ENCODE measurements at places on chromosomes 5 and 9.
A peak's percentile ranks its signal among the peaks of the same experiment; 100 is the strongest.

- no peak for DNase-seq
Measured at GRCh38 chr5:10451137-10451824, 9.6 kb downstream of the ROPN1L start.

GRCh38 chr5:58491216-58491892 lies at the start of gene GAPT:
GAPT (plus strand) TSS chr5:58491435; CDS start chr5:58494537, 3,102 bp downstream.
- no peak for DNase-seq

- DNase-seq = no peak
Measured at GRCh38 chr5:121692158-121692557, 159.5 kb upstream of the FTMT start.

GRCh38 chr5:76082772-76083554 lies at the start of gene SV2C:
SV2C (plus strand) TSS chr5:76083383; CDS start chr5:76131751, 48,368 bp downstream.
- DNase-seq = peak; percentile 8

- DNase-seq = no peak
Measured at GRCh38 chr9:34522091-34522887, 501 bp downstream of the ENHO start.

- DNase-seq = no peak
Measured at GRCh38 chr9:89975630-89976029, 370.8 kb downstream of the GADD45G start.

DNA sequence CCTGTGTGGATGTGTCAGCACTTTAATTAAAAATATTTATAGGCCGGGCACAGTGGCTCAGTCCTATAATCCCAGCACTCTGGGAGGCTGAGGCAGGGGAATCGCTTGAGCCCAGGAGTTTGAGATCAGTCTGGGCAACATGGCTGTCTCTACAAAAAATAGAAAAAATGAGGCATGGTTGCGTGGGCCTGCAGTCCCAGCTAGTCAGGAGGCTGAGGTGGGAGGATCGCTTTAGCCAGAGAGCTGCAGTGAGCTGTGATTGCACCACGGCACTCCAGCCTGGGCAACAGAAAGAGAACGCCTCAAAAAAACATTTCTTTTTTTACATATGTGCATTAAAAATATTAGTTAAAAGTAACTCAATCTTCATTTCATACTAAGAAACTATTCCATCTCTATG lies 6.2 kb downstream of the TBC1D9B start:
- DNase-seq = no peak

GRCh38 chr9:16683326-16683725 lies 187.1 kb downstream of the BNC2 start:
- no peak for DNase-seq

DNA sequence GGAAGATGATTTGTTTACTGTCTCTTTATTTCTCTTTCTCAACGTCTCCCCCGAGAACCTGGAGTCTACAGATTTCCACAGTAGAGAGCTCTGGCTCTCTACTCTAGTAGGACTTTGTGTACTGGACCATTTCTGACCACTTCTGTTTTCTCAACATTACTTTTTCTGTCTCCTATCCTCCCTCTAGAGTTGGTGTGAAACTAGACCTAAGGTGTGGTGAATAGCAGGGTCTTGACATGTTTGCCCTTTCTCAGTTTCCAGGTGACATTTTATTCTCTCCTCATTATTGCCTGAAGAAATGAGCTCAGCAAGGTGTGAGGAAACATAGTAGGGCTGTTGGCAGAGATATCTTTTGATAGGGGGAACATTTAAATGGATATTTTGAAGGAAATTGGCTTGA lies 62.1 kb upstream of the IL6ST start:
- no peak for DNase-seq

DNA sequence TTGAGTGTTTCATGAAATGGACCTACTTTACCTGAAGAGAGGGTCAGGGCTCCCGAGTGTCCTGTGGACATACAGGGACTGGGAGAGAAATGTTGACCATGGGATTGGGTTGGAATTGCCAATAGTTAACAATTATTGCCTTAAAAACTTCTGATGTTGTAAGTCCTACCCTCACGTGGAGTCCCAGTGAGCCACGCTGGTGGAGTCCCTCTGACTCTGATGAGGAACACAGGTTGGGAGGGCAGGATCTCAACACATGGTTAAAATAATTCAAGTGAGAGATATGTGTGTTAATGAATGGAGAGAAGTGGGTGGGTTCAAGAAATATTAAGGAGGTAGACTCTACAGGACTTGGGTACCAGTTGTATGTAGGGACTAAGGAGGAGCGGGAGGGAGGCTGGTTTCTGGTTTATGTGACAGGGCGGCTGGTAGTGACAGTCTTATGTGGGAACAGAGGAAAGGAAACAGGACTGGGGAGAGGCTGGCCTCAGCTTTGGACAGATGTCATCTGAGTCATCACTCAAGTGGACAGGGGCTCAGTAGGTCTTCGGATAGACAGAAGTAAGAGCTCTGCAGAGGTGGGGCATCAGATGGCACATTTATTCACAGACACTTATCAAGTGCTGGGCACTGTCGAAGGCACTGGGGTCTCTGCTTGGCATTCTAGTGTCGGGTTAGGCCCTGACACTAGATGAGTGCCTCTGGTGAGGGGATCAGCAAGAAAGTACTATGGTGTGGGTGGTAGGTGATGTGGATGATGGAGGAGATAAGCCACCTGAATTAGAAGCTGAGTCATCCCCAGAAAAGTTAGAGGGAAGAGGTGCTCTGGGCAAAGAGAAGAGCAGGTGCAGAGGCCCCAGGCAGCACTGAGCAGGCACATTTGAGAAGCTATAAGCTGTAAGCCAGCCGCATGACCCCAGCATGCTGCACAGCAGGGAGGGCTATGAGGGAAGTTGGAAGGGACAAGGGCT lies 27.2 kb downstream of the MAML1 start:
- no peak for DNase-seq

DNA sequence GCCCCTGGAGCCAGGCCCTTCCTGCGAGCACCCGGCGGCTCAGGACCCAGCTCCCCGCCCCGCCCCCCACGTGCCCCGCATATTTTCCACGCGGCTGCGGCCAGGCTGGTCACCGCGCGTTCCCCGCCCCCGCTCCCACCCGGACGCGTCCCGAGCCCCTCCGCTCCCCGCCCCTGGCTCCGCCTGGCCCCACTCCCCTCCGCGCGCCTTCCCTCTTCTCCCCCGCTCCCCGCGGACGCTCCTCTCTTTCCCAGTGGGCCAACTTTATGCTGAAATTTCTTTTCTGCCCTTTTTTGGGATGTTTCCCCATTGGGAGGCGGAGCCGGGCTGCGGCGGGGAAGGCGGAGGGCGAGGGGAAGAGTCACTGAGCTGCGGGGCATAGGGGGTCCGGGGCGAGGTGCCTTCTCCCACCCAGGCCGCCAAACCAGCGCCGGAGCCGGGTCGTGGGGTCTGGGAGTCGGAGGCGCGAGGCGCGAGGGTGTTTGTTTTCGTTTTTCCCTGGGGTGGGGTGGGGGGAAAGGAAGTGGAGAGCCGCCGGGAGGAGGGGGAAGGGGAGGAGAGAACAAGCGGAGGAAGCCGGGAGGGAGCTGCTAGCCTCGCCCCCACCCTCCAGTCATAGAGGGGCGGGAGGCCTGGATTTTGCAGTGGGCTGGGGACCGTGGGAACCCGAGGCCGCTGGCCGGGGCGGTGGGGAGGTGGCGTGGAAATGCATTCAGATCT lies 1.0 kb upstream of the TPM2 start:
- DNase-seq = peak; percentile 27

GRCh38 chr5:39186722-39187539 lies 32.4 kb downstream of the FYB1 start:
- DNase-seq = peak; percentile 59

All from central memory CD4-positive, alpha-beta T cell (primary cell).